ENCODE measurements at places on chromosomes 5 and 9. TPM values are rescaled to one million over a fixed set of nuclear protein-coding genes. Genes with fewer than 3 reads are reported as not detected.

DNA sequence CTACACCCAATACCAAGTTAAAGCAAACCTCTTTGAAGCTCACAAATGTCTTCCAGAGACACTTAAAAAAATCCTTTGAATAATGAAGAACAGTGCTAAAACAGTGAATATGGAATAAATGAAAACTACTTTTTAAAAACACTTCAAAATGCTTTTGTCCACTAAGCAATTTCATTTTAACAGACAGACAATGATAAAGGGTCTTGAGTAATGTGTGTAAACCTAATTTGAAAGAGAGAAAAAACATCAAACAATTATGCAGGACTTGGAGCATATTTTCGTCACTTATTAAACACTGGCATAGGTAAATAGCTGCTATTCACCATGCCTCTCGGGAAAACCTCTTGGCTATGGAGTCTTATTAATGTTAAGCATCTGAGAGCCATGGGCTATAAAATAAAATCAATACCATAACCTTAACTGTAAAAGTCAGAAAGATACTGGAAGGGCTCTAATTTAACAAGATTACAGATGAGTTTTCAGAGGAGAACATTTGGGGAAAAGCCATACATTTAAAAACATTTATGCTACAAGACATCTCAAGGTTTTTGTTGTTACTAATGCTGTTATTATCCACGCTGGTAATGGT is 177.8 kb downstream of the NFIB start:
- no peak overlapping the region for H3K4me3 ChIP-seq
- H3K4me1 ChIP-seq = no peaks in the 10 kb centered on the region
- no peak for DNase-seq
- no peaks in the 10 kb centered on the region for H3K36me3 ChIP-seq

The TAS2R1 gene
- total RNA-seq = not detected

The APBA1 gene
- 5.9 TPM for total RNA-seq

GRCh38 chr5:131630963-131631350 is 4.1 kb downstream of the RAPGEF6 start:
- H3K36me3 ChIP-seq = no peaks in the 10 kb centered on the region
- H3K4me1 ChIP-seq = peaks cover 6% of the 10 kb centered on the region
- no peak overlapping the region for H3K27ac ChIP-seq
- H3K27me3 ChIP-seq = no peaks in the 10 kb centered on the region
- DNase-seq = no peak

DNA sequence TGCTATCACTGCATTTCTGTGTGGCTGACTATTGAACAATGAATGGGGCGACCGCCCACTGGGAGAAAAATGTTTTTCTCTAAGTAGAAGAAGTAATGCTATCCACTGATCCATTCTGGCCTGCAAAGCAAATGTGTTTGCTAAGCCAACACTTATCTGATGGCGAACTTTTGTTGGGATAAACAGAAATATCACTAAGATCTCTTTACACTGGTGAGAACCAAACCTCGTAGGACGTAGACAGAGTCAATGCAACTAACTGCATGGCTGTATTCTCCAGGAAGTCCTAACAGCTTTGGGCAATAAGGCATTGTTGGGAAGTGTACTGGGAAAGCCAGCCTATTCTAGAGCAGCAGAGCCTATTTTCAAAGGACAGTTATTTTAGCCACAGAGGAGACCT is 77.7 kb downstream of the ANKH start:
- no peak for DNase-seq
- H3K36me3 ChIP-seq = no peaks in the 10 kb centered on the region
- H3K27me3 ChIP-seq = no peaks in the 10 kb centered on the region
- H3K4me3 ChIP-seq = no peak overlapping the region
- H3K27ac ChIP-seq = no peak overlapping the region
- H3K4me1 ChIP-seq = peaks cover 3% of the 10 kb centered on the region

The EXOSC2 gene
- total RNA-seq = 21.0 TPM

DNA sequence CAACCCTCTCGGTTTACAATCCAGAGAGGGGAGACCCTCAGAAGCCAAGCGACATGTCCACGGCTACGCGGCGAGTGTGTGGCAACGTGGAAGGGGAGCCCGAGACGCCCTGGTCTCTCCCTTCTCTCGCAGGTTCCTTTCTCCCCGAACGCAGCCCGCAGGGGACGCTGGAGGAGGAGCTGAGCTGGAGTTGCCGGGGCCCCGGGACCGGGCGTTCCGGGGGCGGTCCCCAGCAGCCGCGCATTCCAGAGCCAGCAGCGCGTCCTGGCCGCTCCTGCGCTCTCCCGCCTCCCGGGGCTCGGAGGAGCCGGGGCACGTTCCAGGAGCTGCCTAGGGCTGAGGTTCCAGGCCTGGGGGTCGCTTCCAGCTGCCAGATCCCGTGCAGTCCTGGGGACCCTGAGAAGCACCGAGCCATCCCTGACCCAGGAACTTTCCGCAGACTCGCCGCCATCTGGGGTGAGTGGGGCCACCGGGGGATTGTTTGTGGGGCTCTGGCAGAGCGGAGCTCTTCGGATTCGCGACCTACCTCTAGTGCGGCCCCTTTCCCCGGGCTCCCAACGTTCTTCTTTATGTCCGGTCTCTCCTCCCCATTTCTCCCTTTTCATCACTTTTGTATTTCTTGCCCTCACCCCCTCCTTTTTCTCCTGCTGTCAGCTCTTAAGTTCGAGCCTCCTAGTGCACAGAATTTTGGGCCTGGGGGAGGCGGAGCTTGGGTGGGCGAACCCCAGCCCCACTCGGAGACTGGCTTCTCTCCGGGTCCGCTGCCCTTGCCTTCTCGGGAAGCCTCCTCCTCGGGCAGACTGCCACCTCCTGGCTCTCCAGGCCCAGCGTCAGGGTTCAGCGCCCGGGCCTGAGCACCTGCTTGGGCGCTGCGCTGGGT is at the start of gene SMIM3:
SMIM3 (plus strand) TSS at position 241 of the 880 bp plus-strand sequence. CDS start 16,684 bp downstream, outside the sequence.
- no peaks in the 10 kb centered on the region for H3K36me3 ChIP-seq
- no peaks in the 10 kb centered on the region for H3K27me3 ChIP-seq
- H3K27ac ChIP-seq = peak within 1 kb of the TSS; percentile 62

The PTPA gene
- 122 TPM for total RNA-seq

DNA sequence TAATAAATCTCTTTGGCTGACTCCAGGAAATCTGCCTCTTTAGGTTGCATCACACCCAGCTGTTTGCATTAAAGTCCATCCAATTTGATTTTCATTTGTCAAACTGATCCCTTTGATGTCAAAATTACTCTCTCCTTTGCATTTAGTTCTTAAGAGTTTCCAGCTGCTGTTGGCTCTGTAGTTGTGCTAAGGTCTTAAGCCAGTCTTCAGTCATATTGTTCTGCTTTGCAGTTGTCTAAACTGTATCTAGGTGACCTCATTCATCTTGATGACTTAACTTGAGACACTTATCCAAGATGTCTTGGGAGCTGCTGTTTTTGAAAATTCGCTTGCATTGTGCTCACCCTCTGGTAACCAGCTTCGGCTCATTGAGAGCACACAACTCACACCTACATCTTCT is 386.9 kb upstream of the TLE4 start:
- no peak overlapping the region for H3K4me3 ChIP-seq
- no peaks in the 10 kb centered on the region for H3K36me3 ChIP-seq
- no peaks in the 10 kb centered on the region for H3K27me3 ChIP-seq
- H3K27ac ChIP-seq = no peak overlapping the region
- DNase-seq = peak; percentile 77

DNA sequence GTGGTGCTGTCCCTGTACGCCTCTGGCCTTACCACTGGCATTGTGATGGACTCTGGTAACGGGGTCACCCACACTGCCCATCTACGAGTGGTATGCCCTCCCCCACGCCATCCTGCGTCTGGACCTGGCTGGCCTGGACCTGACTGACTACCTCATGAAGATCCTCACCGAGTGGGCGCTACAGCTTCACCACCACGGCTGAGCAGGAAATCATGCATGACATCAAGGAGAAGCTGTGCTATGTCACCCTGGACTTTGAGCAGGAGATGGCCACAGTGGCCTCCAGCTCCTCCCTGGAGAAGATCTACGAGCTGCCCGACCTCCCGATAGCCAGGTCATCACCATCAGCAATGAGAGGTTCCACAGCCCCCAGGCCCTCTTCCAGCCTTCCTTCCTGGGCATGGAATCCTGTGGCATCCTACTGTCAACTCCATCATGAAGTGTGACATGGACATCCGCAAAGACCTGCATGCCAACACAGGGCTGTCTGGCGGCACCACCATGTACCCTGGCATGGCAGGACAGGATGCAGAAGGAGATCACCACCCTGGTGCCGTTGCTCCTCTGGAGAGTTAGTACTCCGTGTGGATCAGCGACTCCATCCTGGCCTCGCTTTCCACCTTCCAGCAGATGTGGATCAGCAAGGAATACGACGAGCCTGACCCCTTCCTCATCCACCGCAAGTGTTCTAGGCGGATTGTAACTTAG is 434.2 kb upstream of the RGMB start:
- DNase-seq = no peak
- no peak overlapping the region for H3K4me3 ChIP-seq
- peaks cover 7% of the 10 kb centered on the region for H3K4me1 ChIP-seq
- H3K36me3 ChIP-seq = no peaks in the 10 kb centered on the region

DNA sequence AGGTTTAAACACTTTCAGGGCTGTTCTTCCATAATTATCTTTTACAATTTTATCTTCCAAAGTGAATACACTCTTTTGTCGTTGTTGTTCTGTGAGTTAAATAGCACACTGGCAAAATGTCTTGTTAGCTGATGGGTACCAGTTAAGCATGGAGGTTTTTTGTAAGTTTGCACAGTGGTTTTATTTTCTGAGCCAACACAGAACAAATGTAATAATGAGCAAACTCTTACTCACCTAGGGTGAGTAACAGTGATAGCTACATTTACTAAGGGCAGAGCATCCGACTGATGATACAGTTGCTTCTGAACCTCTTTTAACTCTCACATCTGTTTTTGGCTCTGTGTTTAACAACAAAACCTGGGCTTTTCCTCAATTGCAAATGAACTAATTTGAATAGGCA is 103.2 kb downstream of the CTNND2 start:
- no peak overlapping the region for H3K4me3 ChIP-seq
- H3K4me1 ChIP-seq = no peaks in the 10 kb centered on the region
- DNase-seq = peak; percentile 12

DNA sequence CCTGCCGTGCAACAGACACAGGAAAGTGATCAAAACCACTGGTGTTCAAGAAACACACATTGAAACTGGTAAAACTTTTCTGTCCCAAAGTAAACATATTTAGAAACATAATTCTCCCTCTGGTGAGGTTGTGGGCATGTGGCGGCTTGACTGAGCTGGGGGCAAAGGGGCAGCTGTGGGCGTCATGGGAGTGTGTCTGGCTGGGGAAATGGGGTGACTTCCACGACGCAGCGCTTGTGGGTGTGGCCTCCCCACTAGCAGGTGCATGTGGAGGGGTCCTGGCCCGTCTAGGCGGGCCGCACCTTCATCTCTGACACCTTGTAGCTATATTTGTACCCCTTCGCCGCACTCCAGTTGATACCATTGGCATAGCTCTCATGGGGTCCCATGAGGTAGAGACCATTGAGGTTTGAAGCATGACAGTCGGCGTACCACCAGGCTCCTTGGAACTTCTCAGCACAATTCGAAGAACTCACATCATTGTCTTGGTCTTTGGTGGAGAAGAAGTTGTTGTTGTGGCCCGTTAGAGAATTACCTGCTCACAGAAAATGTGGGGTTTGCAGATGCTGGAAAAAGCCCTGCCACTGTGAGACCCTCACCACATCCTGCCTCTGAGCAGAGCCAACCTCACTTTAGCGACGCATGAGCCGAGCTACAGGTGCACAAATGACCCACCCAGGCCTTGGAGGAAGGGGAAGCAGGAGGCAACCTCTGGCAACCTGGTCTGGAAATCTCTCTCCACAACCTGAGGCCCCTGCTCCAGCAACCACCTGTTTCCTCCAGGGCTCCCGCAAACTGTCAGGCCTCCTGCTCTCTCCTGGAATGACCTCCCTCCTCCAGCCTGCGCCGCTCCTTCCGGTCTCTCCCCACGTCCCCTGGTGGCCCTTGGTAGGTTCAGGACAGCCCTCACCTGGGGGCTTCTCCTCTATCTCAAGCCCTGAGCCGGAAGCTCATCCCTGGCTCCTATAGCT is 7.9 kb downstream of the FCN1 start:
- DNase-seq = no peak
- no peaks in the 10 kb centered on the region for H3K27me3 ChIP-seq
- H3K36me3 ChIP-seq = no peaks in the 10 kb centered on the region
- no peak overlapping the region for H3K4me3 ChIP-seq

The SH3GL2 gene
- total RNA-seq = not detected

DNA sequence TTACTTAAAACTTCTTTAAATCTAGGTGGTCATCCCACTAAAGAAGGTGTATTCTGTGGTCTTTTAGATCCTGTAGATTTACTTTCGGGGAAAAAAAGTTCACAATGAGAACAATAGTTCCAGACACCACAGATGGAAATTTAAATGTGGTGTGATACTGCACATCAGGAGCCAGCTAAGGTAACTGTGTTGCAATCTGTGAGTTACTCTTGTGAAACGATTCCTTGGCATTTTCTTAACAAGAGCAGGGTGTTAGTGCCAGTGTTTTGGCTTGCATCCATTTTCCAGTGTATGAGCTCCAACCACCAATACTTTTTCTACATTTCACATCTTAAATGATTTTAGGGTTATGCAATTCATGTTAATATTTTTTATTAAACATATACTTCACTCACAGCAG is 674.5 kb downstream of the CETN3 start:
- H3K4me1 ChIP-seq = no peaks in the 10 kb centered on the region
- H3K4me3 ChIP-seq = no peak overlapping the region
- peak; percentile 16 for DNase-seq
- H3K27ac ChIP-seq = no peak overlapping the region

DNA sequence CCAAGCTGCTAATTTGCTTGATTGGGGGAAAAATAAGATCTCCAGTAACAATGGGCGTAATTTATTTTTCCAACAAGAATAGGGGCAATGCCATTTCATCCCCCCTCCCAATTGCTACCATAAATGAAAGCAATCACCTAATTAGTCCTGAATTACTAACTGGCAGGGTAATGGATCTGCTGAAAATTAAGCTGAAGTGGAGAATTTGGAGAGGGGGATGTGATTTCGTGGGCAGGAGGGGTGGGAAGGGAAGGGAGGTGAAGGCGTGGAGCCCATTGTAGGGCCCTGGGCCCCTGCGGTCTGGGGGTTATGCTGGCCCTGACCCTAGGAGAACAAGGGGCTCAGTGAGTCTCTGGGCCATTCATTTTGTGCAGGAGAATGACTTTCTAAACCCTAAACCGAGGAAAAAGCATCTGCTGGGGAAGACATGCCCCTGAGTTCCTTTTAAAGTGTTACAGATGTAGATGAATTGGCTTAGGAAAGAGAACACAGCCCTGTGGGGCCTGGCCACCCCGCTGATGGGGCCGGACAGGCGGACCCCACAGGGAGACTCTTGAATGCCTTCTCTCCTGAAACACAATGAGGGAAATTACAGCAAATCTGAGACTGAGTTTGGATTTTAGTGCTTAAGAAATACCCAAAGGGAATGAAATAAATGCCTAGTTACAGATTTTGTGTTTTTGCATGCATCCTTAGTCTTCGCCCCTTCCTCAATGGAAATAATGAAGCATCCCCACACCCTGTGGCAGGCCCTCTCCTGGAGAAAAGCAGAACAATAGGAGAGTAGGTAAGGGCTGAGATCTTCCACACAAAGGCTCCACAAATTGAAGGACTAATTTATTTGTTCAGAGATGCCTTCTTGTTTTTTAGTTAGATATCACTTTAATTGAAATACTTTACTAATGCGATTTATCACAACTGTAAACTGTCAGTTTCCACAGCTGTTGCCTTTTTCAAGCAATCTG is 143.2 kb downstream of the PSAT1 start:
- H3K27ac ChIP-seq = no peak overlapping the region
- no peaks in the 10 kb centered on the region for H3K27me3 ChIP-seq
- peaks cover 9% of the 10 kb centered on the region for H3K4me1 ChIP-seq
- H3K36me3 ChIP-seq = no peaks in the 10 kb centered on the region
- no peak for DNase-seq

The SERINC5 gene
- 60.3 TPM for total RNA-seq
